CD4-positive, alpha-beta T cell treated with Interleukin-17A for 4 hours (primary cell): ENCODE measurements at places on chromosomes 5 and 9.

DNA sequence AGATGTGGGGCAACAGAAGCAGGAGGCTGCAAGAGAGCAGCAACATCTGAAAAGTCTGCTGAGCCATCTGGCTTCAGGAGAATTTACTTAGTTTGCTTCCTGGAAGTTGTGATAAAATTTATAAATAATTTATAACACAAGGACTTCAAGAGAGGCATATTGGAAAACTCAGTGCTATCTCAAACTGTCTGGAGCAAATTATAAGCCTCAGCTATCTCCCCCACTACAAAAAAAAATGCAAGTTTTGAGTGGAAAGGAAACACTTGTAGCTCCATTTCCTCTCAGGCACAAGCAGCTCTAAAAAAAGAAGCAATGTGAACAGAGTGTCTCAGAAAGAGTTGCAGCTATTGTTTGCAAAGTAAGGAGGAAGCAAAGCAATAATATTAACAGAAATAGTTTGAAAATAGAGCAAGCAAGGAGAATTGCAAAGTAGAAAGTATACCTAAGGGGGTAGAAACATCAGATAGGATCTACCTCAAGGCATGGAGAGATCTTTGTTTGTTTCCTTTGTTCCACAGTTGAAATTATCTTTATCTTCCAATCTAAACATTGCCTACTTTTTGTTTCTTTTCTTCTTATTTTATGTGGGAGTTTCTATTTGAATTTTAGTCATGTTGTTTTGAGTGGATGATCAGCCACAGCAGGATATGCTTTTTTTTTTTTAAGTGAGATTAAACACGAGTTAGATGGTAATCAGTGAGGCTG is 55.9 kb upstream of the IL6ST start:
- DNase-seq, result no peak

DNA sequence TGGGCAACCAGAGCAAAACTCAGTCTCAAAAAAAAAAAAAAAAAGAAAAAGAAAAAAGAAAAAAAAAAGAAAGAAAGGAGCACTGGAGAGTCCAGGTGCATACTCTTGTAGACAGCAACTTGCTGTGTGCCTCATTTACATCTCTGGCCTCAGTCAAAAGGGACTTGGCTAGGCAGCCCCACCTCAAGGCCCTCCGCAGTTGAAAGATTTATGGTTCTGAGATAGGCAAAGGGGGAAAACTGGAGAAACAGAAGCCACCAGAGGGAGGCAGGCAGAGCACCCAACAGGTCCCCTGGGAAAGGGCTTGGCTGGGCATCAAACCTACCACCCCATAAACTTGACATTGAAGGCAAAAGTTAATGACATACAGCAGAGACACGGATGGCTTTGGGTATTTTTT is 6.1 kb downstream of the ORM2 start:
- no peak for DNase-seq

- no peak for DNase-seq
Measured at GRCh38 chr9:97396256-97396655, 15.6 kb upstream of the TDRD7 start.

- DNase-seq, result no peak
Measured at GRCh38 chr9:98929895-98930341, 13.8 kb upstream of the COL15A1 start.

DNA sequence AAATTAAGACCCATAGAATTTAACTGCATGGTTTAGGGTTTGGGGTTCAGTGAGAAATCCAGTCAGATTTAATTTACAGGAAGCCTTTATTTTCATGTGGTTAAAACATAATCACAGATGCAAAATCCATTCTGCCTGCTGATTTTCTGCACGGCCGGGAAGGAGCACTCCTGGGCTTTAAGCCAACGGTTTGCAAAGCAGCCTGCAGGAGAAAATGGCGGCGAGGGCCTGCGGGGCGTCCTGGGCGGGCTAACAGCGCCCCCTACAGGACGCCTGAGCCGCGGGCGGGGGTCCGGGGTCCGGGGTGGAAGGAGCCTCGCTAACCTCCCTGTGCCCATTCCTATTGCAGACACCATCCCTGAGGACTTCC is 47.6 kb downstream of the THBS4 start:
- peak; percentile 69 for DNase-seq

DNA sequence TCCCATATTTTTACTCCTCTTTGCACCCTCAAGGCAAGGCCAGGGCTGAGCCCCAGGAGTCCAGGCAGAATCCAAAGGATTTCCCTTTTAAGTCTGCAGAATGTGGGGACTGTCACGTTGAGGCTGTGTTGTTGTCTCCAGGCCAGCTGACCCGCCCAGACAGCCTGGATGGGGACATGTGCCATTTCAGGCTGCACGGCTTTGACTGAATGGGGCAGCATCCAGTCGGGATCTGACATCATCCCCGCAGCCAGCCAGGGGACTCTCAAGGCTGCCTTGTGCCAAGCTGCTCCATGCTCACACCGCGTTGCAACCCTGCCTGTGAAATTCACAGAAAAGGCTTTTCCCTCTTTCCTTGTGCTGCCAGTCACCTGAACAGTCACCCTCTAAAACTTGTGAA is 2.2 kb upstream of the ZNF366 start:
- DNase-seq, result no peak

DNA sequence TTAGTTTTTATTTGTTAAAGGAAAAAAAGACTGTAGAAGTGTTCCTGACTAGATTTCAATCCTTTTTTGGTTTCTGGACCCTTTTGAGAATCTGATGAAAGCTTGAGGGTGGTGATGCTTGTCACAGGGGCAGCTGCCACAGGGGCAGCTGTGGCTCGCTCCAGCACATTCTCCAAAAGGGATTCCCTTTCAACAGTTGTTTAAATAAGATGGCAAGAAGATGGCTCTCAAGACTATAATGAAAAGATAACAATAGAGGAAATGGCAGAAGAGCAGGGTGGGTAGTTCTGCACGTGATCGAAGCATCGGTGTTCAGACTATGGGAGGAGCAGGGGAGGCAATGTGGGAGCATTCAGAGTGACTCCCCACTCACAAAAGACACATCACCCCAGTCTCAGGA is 46.5 kb upstream of the TNFAIP8 start:
- no peak for DNase-seq

DNA sequence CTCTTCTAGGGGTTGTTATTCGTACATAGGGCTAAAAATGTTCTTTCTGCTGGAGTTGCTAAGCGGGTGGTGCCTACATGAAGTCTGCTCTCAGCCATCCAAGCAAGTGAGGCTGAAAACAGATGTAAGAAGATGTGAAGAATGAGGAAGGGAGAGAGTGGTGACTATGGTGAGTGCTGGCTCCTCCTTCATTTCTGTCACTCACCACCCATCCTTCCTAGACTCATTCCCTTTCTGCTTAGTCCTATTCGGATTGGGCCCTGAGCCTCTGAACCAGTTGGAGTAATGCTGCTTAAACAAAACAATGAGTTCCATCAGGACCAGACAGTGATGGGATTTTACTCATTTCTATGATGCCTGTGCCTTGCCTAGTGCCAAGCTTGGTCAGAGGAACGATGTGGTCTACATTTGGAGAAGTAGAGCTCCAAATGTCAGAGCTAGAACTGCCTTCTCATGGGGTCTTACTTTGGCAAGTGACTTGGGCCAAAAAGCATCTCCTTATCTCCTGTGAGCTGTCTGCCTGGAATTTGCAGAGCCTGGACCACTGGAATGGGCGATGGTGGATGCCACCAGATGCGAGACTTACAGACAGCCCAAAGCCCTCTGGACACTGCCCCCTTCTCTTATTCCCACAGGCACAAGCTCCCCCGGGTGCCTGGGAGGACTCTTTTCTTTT is 192.9 kb downstream of the FBXL7 start:
- DNase-seq, result no peak

GRCh38 chr5:143484601-143485000 is 81.1 kb upstream of the NR3C1 start:
- no peak for DNase-seq

GRCh38 chr5:154117930-154118329 is 72.6 kb upstream of the GALNT10 start:
- DNase-seq, result no peak

GRCh38 chr9:133141833-133142595 is 21.0 kb upstream of the RALGDS start:
- peak; percentile 89 for DNase-seq

GRCh38 chr9:87578625-87579024 is 81.0 kb downstream of the DAPK1 start:
- DNase-seq, result no peak

GRCh38 chr5:135430135-135430437 is 17.1 kb downstream of the DCANP1 start:
- no peak for DNase-seq

- DNase-seq, result peak; percentile 17
Measured at GRCh38 chr5:122844136-122844909, 1.1 kb upstream of the SNX24 start.

DNA sequence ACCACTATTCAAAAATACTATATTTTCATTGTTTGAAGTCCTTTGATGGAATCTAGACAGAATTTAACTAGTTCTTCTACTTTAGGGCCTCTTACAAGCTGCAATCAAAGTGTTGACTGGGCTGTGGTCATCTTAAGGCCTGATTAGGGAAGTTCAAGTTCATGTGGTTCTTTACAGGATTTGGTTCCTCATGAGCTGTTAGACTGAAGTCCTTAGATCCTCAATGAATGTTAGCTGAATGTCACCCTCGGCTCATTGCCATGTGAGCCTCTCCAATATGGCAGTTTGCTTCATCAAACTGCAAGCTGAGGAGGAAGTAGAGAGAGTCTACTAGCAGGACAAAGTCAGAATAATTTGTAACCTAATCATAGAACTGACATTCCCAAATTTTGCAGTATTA is 135.1 kb downstream of the CSNK1G3 start:
- no peak for DNase-seq

- no peak for DNase-seq
Measured at GRCh38 chr5:110879675-110880074, 140.9 kb downstream of the SLC25A46 start.

DNA sequence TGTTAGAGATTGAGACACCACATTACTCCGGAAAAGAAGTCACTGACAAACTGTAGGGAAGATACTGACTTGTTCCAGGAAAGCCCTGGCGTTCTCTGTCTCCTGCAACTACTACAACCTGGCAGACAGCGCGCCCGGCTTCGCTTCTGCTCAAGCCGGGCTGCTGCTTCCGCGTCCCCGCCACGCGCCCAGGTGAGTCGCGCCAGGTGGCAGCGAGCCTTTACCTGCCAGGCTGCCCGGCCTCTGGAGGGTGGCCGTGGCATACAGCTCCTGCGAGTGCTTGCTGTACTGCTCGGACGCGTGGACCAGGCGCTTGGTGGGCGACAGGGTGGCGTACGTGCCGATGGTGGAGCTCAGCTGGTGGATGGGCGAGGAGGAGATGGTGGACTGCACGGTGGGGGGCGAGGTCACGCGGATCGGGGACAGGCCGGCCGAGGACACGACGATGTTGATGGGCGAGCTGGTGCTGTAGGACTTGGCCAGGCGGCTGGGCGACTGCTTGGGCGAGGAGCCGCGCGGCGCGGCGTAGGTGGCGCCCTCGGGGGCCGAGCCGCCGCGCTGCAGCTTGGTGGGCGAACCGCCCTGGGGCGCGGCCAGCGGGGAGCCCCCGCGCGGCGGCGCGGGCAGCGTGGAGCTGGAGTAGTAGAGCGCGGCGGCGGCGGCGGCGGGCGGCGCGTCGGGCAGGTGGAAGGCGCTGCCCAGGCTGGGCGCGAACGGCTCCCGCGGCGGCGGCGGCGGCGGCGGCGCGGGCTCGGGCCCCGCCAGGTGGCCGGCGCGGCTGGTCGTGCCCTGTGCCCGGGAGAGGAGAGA is 519.6 kb downstream of the CTNND2 start:
- no peak for DNase-seq

DNA sequence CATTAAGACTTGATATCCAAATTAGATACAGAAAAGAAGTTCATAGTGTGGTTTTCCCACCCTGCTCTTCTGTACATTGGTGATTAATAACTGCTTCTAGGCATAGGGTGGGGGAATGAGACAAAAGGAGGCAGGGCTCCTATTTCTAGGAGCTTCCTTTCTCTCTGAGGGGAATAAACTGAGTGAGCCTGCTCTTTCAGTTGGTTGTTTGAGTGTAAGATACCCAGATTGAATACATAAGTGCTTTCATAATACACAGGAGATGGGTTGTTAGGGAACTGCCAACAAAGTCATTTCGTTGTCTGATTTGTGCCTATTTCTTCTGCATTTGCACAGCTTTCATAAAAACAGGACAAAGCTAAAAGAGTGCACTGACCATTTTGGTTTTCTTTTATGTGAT is 48.9 kb upstream of the TTC23L start:
- no peak for DNase-seq

DNA sequence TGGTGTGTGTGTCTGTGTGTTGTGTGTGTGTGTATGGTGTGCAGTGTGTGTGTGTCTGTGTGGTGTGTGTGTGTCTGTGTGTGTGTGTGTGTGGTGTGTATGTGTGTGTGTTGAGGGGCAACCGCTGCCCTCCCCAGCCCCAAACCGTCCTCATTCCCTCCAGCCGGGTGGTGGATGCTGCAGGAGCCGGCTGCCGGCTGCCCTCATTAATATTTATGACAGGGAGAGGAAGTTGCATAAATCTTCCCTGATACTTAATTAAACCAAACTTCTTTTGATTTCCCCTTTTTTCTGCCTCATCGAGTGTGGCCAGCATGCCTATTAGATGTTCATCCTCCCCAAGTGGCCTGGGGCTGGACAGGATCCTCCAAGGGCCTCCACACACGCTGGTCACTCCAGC is 121.4 kb upstream of the MVB12B start:
- DNase-seq, result no peak

- DNase-seq, result no peak
Measured at GRCh38 chr5:138849439-138849838, 25.7 kb downstream of the LRRTM2 start.
